Left colon (tissue), 2 donors: ENCODE measurements at places on chromosomes 3 and 15. TPM values are rescaled to one million over a fixed set of nuclear protein-coding genes. Genes with fewer than 3 reads are reported as not detected.

The KY gene
- not detected for total RNA-seq

The GABRR3 gene
- total RNA-seq = not detected

The BBX gene
- total RNA-seq = 24.4 TPM

The FAM81A gene
- 9.2 TPM for total RNA-seq

The CCDC191 gene
- total RNA-seq = 3.4 TPM

The SH2D7 gene
- total RNA-seq = 2.4 TPM

The SLC12A8 gene
- 23.7 TPM for total RNA-seq

The FSD2 gene
- total RNA-seq = not detected

The RPL22L1 gene
- total RNA-seq = 27.0 TPM

The CHL1 gene
- 7.9 TPM for total RNA-seq

The CCNDBP1 gene
- total RNA-seq = 79.8 TPM

The TMPRSS7 gene
- total RNA-seq = 0.11 TPM

The UROC1 gene
- total RNA-seq = not detected

The TRIM42 gene
- not detected for total RNA-seq

The ZDHHC19 gene
- not detected for total RNA-seq

The SCG5 gene
- 4.9 TPM for total RNA-seq

The XIRP1 gene
- total RNA-seq = not detected

The ERICH6 gene
- total RNA-seq = not detected

The SEMA4B gene
- 165 TPM for total RNA-seq

The CLCN2 gene
- 89.9 TPM for total RNA-seq
